ENCODE measurements at places on chromosomes 16 and 17. TPM values are rescaled to one million over a fixed set of nuclear protein-coding genes. Genes with fewer than 3 reads are reported as not detected.

KRT33A gene
- not detected for total RNA-seq

NDUFB10 gene
- total RNA-seq, result 124 TPM

VTN gene
- total RNA-seq, result 2.5 TPM

LDAF1 gene
- 25.1 TPM for total RNA-seq

SERPINF2 gene
- 41.1 TPM for total RNA-seq

TERF2IP gene
- total RNA-seq, result 73.8 TPM

C16orf92 gene
- total RNA-seq, result not detected

LRRC37A3 gene
- total RNA-seq, result 11.9 TPM

DNA sequence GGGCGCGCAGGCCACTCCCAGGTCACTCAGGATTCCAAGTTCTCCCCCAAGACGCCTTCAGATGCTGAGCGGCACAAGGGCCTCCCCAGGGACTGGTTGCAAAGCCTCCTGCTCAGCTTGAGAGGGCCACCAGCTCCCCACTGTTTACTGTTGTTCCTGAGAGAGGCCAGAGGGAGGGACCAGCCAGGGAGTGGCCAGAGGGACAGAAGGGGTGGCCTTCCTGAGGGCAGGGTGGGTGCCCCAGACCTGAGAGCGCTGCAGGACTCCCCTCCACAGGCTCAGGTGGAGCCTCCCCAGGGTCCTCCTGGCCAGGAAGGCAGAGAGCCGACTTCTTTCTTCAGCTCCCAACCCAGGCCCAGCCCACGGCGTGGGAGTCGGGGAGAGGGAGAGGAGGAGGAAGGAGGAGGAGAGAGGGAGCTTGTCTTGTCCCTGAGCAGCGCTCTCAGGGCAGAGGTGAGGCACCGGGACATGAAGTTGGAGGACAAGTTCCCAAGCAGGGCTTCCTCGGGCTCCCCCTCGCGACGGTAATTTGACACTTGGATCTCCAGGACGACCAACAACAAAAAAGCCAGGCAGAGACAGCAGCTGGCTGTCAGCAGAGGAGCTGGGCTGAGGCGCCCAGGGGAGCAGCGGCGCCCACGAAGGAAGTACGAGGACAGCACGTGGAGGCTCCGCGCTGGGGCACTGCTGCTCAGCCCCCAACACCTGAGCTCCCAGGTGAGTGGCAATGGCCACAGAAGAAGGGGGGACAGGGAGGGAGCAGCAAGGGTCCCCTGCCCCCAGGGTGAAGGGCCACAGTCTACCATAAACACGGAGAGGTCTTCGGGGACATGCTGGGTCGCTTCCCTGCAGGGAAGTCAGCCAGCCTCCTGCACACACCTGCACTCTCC is 497 bp downstream of the SMIM5 start:
- no peaks in the 10 kb centered on the region for H3K36me3 ChIP-seq
- H3K27me3 ChIP-seq, result no peaks in the 10 kb centered on the region
- H3K4me3 ChIP-seq, result no peak overlapping the region

DNA sequence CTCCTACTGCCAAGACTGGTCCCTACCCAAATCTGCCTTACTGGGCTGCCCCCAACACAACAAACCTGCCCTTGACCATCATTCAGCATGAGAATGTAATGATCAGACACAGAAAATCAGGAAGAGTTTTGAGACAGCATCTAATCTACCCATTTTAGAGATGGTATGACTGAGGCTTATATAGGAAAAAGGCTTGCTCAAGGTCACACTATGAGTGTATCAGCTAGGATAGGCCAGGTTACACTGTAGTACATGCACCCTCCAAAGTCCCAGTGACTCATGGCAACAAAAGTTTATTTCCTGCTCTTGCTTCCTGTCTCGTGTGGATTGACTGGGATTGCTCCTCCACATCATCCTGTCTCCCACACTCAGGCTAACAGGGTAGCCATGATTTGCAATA is 27.9 kb downstream of the NLRC5 start:
- H3K4me1 ChIP-seq, result no peaks in the 10 kb centered on the region
- H3K4me3 ChIP-seq, result no peak overlapping the region
- H3K27ac ChIP-seq, result no peak overlapping the region
- no peak for DNase-seq
- H3K36me3 ChIP-seq, result peaks cover 25% of the 10 kb centered on the region

DNA sequence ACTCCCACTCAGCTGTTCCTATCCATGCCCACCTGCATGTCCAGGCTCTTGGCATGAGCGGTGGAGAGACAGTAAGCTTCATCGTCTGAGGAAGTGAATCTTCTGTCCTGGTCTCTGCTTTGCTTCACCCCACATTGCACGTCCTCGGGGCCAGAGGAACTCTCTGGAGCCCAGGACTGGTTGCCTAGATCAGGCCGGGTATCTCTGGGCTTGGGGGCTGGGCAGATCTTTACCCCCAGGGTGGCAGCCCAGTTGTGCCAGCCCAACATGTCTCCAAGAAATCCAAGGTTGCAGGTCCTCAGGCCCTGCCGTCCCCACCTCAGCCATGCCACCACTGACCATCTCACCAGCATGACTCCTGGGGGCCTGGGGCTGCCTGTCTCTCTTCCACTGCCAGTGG is 58.3 kb downstream of the BEAN1 start:
- H3K4me1 ChIP-seq, result no peaks in the 10 kb centered on the region
- no peak overlapping the region for H3K27ac ChIP-seq
- DNase-seq, result no peak
- no peaks in the 10 kb centered on the region for H3K27me3 ChIP-seq
- no peaks in the 10 kb centered on the region for H3K36me3 ChIP-seq

DNA sequence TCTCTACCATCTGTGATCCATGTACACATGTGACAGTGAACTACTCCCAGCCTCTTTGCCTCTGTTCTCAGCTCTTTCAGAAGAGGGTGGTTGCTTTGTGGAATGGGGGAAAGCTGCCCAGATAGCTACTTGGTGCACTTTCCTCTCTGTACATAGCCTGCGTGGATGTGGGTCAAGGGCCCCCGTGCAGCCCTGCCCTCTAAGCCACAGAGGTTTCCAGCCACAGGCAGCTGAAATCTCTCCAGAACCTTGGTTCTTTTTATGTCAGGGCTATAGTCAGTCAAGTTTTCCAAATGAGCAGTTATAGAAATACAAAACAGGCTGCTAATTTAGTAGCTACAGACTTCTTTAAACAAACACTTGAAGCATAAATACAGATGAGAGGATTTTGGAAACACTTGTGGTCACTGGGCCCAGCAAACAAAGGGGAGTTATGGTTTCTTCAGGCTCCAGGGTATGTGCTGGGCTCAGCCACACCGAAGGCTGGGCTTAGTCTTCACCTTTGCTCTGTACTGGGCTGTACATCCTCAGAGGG is 199.7 kb upstream of the ASIC2 start:
- H3K27me3 ChIP-seq, result no peaks in the 10 kb centered on the region
- H3K36me3 ChIP-seq, result no peaks in the 10 kb centered on the region
- no peaks in the 10 kb centered on the region for H3K4me1 ChIP-seq
- no peak overlapping the region for H3K4me3 ChIP-seq
- no peak overlapping the region for H3K27ac ChIP-seq
- DNase-seq, result peak; percentile 64

DNA sequence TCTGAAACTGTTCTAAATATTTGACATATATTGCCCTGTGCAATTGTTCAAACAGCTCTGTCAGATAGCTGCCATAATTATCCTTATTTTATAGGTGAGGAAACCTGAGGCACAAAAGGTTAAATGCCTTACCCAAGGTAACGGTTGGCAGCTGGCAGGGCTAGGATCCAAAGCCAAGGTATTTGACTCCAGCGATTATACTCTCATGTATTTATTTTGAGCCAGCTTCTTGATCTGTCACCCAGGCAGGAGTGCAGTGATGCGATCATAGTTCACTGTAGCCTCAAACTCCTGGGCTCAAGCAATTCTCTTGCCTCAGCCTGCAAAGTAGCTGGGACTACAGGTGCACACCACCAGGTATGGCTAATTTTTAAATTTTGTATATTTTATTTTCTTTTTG is 7.2 kb downstream of the ENO3 start:
- H3K4me1 ChIP-seq, result peaks cover 3% of the 10 kb centered on the region
- H3K27ac ChIP-seq, result no peak overlapping the region
- H3K4me3 ChIP-seq, result no peak overlapping the region
- no peak for DNase-seq

- H3K27ac ChIP-seq, result no peak overlapping the region
- no peaks in the 10 kb centered on the region for H3K4me1 ChIP-seq
- peak; percentile 69 for DNase-seq
Measured at GRCh38 chr17:59047616-59048015, 59.1 kb downstream of the TRIM37 start.

DNA sequence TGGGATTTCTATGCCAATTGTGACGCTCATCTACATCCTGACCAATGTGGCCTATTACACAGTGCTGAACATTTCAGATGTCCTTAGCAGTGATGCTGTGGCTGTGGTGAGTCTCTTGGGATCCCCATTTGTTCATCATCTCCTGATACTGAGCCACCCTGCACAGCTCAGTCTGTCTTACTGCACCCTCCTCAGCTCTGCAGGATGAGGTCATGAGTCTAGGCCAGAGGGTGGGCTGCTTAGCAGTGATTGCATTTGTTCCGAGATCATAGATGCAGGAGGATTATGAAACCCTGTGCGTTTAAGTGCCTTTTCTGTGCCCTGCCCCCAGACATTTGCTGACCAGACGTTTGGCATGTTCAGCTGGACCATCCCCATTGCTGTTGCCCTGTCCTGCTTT is 19.5 kb downstream of the SLC7A6OS start:
- H3K4me3 ChIP-seq, result no peak overlapping the region
- H3K27ac ChIP-seq, result no peak overlapping the region
- peaks cover 2% of the 10 kb centered on the region for H3K36me3 ChIP-seq
- peaks cover 19% of the 10 kb centered on the region for H3K4me1 ChIP-seq

DNA sequence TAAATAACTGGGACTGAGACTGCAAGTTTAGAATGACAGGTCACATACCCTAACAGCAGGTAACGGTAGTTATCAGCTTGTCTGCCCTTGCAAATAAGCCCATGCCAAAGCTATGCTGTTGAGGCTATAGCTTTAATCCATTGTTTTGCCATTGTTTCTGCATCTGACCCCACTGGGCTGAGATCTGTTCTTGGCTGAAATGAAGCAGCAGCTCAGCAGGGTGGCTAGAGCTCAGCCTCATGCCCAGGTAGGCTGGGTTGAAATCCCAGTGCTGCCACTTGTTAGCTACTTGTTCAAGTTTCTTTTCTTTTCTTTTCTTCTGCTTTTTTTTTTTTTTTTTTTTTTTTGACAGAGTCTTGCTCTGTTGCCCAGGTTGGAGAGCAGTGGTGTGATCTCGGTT is 40.1 kb downstream of the NKD1 start:
- no peak overlapping the region for H3K27ac ChIP-seq
- no peak for DNase-seq
- no peak overlapping the region for H3K4me3 ChIP-seq
- H3K36me3 ChIP-seq, result no peaks in the 10 kb centered on the region
- H3K27me3 ChIP-seq, result no peaks in the 10 kb centered on the region

GRCh38 chr17:45136846-45137560 is 1.5 kb downstream of the ACBD4 start:
- H3K4me3 ChIP-seq, result no peak overlapping the region
- no peaks in the 10 kb centered on the region for H3K4me1 ChIP-seq
- no peaks in the 10 kb centered on the region for H3K27me3 ChIP-seq
- H3K27ac ChIP-seq, result no peak overlapping the region

GRCh38 chr17:75595284-75595919 is 7.8 kb downstream of the MYO15B start:
- H3K4me1 ChIP-seq, result no peaks in the 10 kb centered on the region
- no peak overlapping the region for H3K27ac ChIP-seq
- H3K4me3 ChIP-seq, result no peak overlapping the region

GRCh38 chr16:2964475-2965336 is 631 bp downstream of the KREMEN2 start:
- peaks cover 31% of the 10 kb centered on the region for H3K27me3 ChIP-seq
- H3K4me1 ChIP-seq, result no peaks in the 10 kb centered on the region
- DNase-seq, result peak; percentile 60
- no peak overlapping the region for H3K4me3 ChIP-seq
- no peak overlapping the region for H3K27ac ChIP-seq

GRCh38 chr16:54281535-54282201 is 4.9 kb downstream of the IRX3 start:
- no peaks in the 10 kb centered on the region for H3K36me3 ChIP-seq
- no peak overlapping the region for H3K4me3 ChIP-seq
- peak overlapping the region; percentile 79 for H3K27ac ChIP-seq
- peaks cover 14% of the 10 kb centered on the region for H3K4me1 ChIP-seq

- peaks cover 29% of the 10 kb centered on the region for H3K36me3 ChIP-seq
- H3K27me3 ChIP-seq, result no peaks in the 10 kb centered on the region
- H3K4me1 ChIP-seq, result no peaks in the 10 kb centered on the region
- no peak overlapping the region for H3K27ac ChIP-seq
- no peak for DNase-seq
- no peak overlapping the region for H3K4me3 ChIP-seq
Measured at GRCh38 chr17:27608328-27609230, 22.4 kb upstream of the LGALS9 start.

DNA sequence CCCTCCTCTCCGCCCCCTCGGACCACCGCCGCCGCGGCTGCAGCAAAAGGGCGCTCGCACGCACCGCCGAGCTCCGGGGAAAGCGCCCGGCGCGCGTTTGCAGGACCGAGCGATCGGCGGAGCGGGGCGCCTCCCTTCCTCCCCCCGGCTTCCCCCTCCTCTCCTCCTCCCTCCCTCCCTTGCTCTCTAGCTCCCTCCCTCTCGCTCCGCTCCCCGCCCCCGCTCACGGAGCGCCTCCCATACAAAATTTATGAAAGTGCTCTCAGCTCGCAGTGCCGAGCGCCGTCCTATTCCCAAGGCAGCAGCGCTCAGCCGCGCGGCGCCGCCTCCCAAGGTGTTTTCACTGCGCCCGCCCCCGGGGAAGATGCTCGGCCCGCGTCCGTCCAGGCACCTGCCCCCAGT is at the start of gene RTN4RL1:
Gene RTN4RL1, minus strand, starts transcription at position 115 of the 402 bp plus-strand sequence. CDS start 469 bp downstream, outside the sequence.
- H3K36me3 ChIP-seq, result no peaks in the 10 kb centered on the region
- peak; percentile 54 for DNase-seq

DNA sequence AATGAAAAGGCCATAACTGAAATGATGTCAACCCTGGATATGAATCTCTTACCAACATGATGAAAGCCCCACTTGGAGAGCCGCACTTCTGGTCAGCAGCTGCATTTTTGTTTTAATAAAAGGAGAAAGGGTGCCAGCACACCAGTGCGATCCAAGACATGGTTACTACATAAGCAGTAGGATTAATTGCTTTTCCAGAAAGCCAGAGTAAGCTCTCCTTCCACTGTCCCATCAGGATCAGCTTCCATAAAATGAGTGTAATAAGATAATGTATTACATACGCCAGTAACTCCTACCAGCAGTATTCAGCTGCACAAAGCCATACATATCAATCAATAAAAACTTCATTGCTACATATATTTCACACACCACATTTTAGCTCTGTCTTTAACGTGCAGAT is 26.3 kb upstream of the NACA2 start:
- DNase-seq, result peak; percentile 77
- H3K36me3 ChIP-seq, result no peaks in the 10 kb centered on the region
- H3K4me3 ChIP-seq, result no peak overlapping the region
- no peak overlapping the region for H3K27ac ChIP-seq
- no peaks in the 10 kb centered on the region for H3K4me1 ChIP-seq
- H3K27me3 ChIP-seq, result no peaks in the 10 kb centered on the region

- no peak overlapping the region for H3K27ac ChIP-seq
- H3K4me3 ChIP-seq, result no peak overlapping the region
- no peaks in the 10 kb centered on the region for H3K4me1 ChIP-seq
- no peaks in the 10 kb centered on the region for H3K27me3 ChIP-seq
- DNase-seq, result peak; percentile 47
- peaks cover 14% of the 10 kb centered on the region for H3K36me3 ChIP-seq
Measured at GRCh38 chr16:70770626-70771552, 30.1 kb downstream of the VAC14 start.

- no peaks in the 10 kb centered on the region for H3K27me3 ChIP-seq
- peak; percentile 3 for DNase-seq
- H3K4me1 ChIP-seq, result no peaks in the 10 kb centered on the region
Measured at GRCh38 chr16:31395647-31396046, 2.5 kb downstream of the ITGAD start.

- no peaks in the 10 kb centered on the region for H3K36me3 ChIP-seq
- no peaks in the 10 kb centered on the region for H3K27me3 ChIP-seq
- no peak for DNase-seq
- H3K27ac ChIP-seq, result no peak overlapping the region
Measured at GRCh38 chr16:66020642-66021041, 345.8 kb upstream of the CDH5 start.

Measured in lung (tissue), 17 donors.